Memory B cell (primary cell): ENCODE measurements at places on chromosomes 13 and 19.

GRCh38 chr19:30634131-30634830 is 262.1 kb downstream of the ZNF536 start:
- DNase-seq, result no peak

GRCh38 chr13:97255515-97256021 is 33.4 kb downstream of the MBNL2 start:
- DNase-seq, result no peak

DNA sequence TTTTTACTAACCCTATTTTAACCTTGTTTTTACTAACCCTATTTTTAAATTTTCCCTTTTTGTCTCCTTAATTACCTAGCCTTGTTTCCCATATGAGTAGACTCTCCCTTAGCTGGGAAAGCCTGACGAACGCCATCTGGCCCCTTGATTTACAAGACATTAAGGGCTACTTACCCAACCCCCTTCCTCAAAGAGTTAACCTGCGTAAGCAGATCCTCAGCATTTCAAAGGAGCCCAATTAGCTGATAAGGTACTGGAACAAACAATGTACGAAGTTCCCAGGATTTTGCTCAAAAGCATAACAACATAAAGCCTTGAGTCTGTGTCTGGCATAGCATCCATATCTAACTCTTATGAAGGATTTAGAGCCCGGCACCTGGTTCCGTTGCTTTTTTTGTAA is 4.7 kb upstream of the MVB12A start:
- DNase-seq, result no peak

DNA sequence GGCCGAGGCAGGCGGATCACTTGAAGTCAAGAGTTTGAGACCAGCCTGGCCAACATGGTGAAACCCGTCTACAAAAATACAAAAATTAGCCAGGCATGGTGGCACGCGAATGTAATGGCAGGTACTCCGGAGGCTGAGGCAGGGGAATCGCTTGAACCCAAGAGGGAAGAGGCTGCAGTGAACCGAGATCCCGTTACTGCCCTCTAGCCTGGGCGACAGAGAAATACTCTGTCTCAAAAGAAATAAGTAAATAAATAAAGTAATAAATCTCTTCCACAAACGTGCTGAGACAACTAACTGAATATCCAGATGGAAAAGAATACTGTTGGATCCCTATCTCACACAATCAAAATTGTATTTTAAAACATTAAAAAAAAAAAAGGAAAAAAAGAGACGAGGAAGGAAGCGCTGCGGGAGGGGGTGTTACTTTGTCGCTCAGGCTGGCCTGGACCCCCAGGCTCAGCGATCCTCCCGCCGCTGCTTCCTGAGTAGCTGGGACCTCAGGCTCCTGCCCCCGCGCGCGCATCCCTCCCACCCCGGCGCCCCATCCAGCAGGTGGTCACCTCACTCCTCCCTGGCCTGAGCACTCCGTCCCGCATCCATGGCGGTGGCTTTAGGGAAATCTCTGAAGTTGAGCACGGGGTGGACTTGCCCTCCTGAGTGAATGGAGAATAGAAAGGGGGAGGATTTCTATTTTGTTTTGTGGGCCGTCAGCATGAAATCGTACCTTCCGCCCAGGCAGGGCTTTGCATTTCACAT is 628 bp upstream of the ZNF813 start:
- DNase-seq, result no peak

DNA sequence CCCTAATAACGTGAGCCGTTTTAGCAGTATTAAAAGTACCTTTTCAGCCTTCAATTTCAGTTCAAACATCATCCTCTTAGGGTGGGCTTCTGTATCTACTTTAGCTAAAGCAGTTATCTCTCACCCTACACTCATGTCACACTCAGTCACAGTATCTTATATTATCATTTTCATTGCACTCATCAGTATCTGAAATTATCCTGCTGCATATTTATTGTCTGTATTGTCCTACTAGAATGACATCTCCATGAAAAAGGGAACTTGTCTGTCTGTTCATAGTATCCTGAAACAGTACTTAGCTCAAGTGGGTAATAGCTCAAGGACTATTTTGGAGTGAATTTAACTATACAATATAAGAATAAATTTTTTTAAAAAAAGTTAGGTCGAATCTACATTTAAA is 19.9 kb upstream of the RFC3 start:
- DNase-seq, result no peak

DNA sequence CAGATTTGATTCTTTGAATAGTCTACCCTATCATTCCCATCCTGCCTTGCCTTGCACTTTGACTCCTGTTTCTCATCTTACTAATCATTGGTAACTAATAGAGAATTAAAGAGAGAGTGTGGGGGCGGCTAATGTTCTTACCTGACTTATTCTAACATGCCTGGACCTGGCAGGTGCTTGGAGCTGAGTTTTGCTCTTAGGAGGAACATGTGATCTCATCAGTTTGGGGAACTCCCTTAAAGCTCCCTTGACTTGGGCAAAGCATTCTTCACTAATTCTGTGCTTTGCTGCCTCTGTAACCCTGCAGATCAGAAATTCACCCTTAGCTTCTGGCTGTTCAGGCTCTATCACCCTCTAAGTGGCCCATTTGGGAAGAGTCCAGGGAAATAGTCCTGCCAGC is 861.1 kb downstream of the GPC5 start:
- DNase-seq, result no peak

GRCh38 chr13:112261924-112262323 is 114.2 kb upstream of the SPACA7 start:
- no peak for DNase-seq
